ENCODE measurements at places on chromosomes 3 and 15. TPM values are rescaled to one million over a fixed set of nuclear protein-coding genes. Genes with fewer than 3 reads are reported as not detected.

OXTR gene
- total RNA-seq = 11.7 TPM

DYNC1LI1 gene
- 38.9 TPM for total RNA-seq

CCR2 gene
- total RNA-seq = not detected

IMPG2 gene
- total RNA-seq = not detected

RHCG gene
- 42.7 TPM for total RNA-seq
